ENCODE measurements at places on chromosomes 16 and 17. TPM values are rescaled to one million over a fixed set of nuclear protein-coding genes. Genes with fewer than 3 reads are reported as not detected.

CDC27 gene
- total RNA-seq, result 82.2 TPM

DNA sequence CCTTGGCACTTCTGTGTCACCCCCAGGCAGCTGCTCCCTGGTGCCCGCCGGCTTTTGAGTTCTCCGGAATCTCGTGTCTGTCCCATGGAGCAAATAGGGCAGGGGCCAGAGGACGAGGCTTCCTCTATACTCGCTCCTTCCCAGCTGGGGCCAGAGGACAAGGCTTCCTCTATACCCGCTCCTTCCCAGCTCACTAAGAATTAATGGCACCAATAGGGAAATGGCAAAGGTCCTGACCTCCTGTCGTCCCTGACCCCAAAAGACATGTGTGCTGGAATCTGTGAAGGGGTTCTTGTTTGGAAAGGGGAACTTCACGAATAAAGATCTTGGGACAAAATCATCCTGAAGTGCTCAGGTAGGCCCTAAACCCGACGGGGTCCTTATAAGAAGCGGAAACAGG, 7.6 kb downstream of the SGSH start:
- peaks cover 84% of the 10 kb centered on the region for H3K36me3 ChIP-seq
- no peak overlapping the region for H3K4me3 ChIP-seq
- H3K4me1 ChIP-seq, result no peaks in the 10 kb centered on the region
- no peak for DNase-seq
- H3K27me3 ChIP-seq, result no peaks in the 10 kb centered on the region

- DNase-seq, result no peak
- H3K4me1 ChIP-seq, result no peaks in the 10 kb centered on the region
- no peak overlapping the region for H3K4me3 ChIP-seq
- H3K27ac ChIP-seq, result peak overlapping the region; percentile 12
- H3K27me3 ChIP-seq, result no peaks in the 10 kb centered on the region
These were observed 411.0 kb downstream of the CPPED1 start for GRCh38 chr16:12392585-12393091.

DNA sequence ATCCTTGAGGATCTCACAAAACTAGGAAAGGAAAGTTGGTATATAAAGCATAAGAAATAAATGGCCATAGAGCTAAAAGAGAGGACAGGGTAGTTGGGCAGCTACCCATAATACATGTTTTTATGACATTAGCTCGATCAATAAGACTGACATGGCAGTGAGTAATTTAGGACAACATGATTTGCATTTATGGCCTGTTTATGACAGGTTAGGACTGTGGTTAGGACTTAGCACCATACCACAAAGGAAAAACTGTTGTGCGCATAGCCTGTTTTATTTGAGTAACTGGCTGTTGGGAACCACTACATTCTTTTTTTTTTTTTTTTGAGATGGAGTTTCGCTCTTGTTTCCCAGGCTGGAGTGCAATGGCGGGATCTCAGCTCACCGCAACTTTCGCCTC, 18.0 kb upstream of the TRIM37 start:
- no peak overlapping the region for H3K4me3 ChIP-seq
- H3K27ac ChIP-seq, result no peak overlapping the region
- no peaks in the 10 kb centered on the region for H3K27me3 ChIP-seq
- no peak for DNase-seq
- no peaks in the 10 kb centered on the region for H3K4me1 ChIP-seq
- peaks cover 87% of the 10 kb centered on the region for H3K36me3 ChIP-seq

DNA sequence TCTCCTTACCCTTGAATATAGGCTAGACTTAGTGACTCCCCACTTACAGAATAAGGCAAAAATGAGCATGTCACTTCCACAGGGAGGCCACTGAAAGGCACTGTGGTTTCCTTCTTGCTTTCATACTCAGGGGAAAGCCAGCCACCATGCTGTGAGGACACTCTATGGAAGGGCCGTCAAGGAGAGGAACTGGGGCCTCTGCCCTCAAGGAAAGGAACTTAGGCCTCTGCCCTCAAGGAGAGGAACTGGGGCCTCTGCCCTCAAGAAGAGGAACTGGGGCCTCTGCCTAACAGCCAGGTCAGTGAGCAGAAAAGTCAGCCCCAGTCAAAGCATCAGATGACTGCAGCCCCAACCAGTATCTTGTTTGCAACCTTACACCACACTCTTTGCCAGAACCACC, 30.1 kb downstream of the VPS35 start:
- peak overlapping the region; percentile 38 for H3K27ac ChIP-seq
- no peaks in the 10 kb centered on the region for H3K27me3 ChIP-seq
- no peak overlapping the region for H3K4me3 ChIP-seq
- H3K36me3 ChIP-seq, result peaks cover 2% of the 10 kb centered on the region
- DNase-seq, result peak; percentile 83
- peaks cover 3% of the 10 kb centered on the region for H3K4me1 ChIP-seq
